Activated T-cell treated with anti-CD3 and anti-CD28 coated beads for 4 hours (primary cell): ENCODE measurements at places on chromosomes 13 and 19.
A peak's percentile ranks its signal among the peaks of the same experiment; 100 is the strongest.

GRCh38 chr19:30666301-30666803 lies 294.2 kb downstream of the ZNF536 start:
- peak; percentile 14 for DNase-seq

GRCh38 chr19:35251456-35251855 lies 2.7 kb downstream of the LSR start:
- no peak for DNase-seq

GRCh38 chr13:28355822-28356371 lies 139.0 kb downstream of the FLT1 start:
- DNase-seq = no peak

DNA sequence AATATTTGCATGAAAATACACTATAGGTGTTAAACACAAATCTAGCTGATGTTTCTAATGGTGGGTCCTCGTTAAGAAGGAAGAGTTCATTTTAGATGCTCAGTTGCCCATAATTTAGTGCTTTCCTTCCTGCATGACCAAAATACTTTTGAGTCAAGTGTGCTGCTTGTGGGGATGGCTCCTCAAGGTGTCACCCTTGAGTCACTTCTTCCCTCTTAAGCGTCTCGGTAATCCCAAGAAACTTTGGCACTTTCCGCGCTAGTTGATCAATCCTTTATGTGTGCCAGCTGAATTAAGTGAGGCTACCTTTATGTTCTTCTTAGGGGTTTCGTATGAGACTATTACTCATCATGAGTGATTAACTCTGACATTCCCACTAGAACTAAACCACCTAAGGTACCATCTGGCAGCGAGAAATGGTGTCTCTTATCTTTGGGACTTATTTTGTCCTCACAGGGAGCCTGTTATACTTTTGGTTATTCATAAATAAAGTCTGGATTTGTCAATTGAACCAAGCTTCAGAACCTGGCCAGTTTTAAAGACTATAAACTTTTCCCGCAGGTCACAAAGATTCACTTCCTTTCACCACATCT lies 106.8 kb downstream of the NHLRC3 start:
- no peak for DNase-seq

GRCh38 chr13:31793246-31793645 lies 53.9 kb downstream of the RXFP2 start:
- no peak for DNase-seq

DNA sequence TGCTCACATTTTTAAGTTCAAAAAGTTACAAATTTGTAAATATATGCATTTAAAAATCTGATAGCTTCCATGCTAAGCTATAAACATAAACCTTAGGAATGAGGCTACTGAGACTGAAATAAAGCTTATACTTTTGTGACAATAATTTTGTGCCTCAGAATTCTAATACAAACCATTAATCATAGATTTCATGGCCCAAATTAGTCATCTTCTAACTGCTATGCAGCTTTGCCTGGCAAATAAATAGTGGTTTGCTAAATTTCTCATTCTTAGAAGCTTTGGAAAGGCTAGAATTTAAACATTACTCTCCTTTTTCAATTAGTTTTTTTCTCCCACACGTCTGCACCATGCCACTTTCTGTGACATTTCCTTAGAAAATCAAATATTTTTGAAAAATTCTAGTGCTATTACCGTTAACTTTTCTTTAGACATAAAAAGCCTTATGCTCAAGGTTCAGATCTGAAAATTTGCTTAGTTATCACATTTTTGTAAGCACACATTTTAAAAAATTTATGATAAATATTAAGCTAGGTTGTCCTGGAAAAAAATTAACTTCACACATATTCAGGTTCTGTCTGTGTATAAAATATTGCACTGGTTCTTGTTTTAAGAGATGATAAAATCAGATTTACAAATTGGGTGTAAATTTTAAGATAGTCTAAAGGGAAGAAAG lies 46.9 kb downstream of the FNDC3A start:
- DNase-seq = no peak

DNA sequence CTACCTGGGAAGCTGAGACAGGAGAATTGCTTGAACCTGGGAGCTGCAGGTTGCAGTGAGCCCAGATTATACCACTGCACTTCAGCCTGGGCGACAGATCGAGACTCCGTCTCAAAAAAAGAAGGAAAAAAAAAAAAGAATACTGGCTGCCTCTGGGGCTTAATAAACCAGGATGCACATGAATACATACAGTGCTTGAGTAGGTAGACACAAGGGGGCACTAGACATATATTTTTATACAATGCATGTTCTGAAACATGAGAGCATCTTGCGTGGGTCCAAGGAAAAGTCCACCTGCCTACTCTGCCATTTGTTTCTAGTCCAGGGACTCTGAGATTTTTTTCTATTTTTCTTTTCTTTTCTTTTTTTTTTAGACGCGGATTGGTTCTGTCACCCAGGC lies 31.2 kb downstream of the KEAP1 start:
- DNase-seq = no peak

GRCh38 chr19:33482476-33482875 lies 39.1 kb downstream of the PEPD start:
- no peak for DNase-seq

- DNase-seq = no peak
These were observed 24.8 kb downstream of the N4BP2L1 start for GRCh38 chr13:32403108-32403507.

- DNase-seq = no peak
These were observed 60.9 kb downstream of the LIG4 start for GRCh38 chr13:108154421-108154858.

GRCh38 chr13:39913928-39914327 lies 258.5 kb downstream of the COG6 start:
- DNase-seq = no peak

DNA sequence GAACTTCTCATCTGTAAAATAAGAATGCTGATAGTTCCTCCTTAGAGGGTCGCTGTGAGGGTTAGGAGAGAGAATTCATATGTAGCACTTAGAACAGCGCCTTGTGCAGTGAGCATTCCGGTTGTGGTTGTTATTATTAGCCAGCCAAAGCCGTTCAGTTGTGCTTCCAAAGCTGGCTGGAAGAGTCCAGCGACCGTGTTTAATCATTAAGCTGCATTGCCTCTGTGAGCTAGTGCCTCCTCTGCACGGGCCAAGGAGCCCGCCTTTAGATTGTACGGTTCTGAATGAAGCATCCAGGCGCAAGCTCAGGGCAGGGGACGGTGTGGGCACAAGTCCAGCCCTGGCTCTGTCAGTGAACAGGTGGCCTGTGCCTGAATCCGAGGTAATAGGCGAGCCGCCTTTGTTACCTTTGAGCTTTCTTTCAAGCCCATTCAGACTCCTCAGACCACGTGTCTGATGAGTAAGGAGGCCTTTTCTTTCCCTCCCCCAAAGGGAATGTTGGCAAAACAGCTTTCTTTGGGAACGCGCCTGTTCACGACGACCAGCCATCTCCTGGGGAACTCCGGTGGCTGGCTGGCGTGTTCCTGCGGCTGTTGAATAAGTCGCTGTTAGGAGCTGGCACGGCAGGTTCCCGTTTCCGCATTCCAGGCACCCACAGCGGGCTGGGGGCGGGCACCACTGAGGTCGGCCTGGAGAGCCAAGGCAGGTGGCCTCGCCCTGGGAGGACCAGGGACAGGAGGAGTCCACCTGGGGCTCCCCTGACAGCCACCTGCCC lies 25.1 kb downstream of the SIPA1L3 start:
- no peak for DNase-seq

GRCh38 chr13:110868720-110869119 lies 46.1 kb downstream of the ANKRD10 start:
- DNase-seq = no peak

GRCh38 chr19:19261350-19262189 lies 11.5 kb downstream of the TM6SF2 start:
- DNase-seq = no peak

GRCh38 chr19:1883784-1884183 lies 1.5 kb downstream of the ABHD17A start:
- DNase-seq = no peak

- no peak for DNase-seq
These were observed 244.4 kb upstream of the MAB21L1 start for GRCh38 chr13:35720690-35721554.

DNA sequence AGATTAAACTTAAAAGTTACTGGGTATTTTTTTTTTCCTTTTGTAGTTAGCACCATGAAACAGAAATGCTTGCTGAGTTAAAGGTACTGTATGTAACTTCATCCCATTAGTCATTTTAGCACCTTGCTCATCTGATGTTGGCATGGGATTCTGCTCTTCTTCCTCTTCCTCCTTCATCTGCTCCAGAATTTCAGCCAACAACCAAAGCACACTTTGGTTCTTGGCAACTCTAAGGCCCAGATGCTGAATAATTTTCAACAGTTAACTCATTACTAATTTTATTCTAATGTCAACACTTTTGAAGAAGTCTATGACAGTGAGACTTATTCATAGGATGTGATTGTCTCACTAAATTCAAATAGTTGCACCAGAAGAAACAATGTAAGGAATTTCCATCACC lies 359.2 kb downstream of the KCTD12 start:
- no peak for DNase-seq

- DNase-seq = no peak
These were observed 277.9 kb downstream of the TSHZ3 start for GRCh38 chr19:31071136-31071855.

GRCh38 chr13:46134494-46134893 lies 29.7 kb upstream of the CPB2 start:
- DNase-seq = no peak

GRCh38 chr19:38551450-38551813 lies 66.3 kb downstream of the MAP4K1 start:
- DNase-seq = no peak

DNA sequence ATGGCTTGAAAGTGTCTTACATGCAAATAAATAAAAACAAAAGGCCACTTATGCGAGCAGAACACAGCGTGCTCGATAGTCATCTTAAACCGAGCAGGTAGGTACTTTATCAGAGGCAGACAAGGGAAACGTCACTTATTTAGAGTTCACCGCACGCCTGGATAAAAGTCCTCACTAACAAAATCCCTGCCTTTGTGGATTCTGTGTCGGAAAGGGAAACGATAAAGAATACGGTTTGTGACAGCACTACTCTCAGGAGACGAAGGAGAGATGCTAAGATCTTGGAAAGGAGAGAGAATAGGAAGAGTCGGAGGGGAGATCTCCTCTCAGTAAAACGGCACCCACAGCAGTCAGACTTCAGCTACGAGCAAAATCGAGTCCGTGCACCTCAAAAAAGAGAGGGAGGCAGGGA lies 581 bp downstream of the RCBTB1 start:
- DNase-seq = no peak

- no peak for DNase-seq
These were observed 42.9 kb upstream of the URAD start for GRCh38 chr13:28031220-28031895.

DNA sequence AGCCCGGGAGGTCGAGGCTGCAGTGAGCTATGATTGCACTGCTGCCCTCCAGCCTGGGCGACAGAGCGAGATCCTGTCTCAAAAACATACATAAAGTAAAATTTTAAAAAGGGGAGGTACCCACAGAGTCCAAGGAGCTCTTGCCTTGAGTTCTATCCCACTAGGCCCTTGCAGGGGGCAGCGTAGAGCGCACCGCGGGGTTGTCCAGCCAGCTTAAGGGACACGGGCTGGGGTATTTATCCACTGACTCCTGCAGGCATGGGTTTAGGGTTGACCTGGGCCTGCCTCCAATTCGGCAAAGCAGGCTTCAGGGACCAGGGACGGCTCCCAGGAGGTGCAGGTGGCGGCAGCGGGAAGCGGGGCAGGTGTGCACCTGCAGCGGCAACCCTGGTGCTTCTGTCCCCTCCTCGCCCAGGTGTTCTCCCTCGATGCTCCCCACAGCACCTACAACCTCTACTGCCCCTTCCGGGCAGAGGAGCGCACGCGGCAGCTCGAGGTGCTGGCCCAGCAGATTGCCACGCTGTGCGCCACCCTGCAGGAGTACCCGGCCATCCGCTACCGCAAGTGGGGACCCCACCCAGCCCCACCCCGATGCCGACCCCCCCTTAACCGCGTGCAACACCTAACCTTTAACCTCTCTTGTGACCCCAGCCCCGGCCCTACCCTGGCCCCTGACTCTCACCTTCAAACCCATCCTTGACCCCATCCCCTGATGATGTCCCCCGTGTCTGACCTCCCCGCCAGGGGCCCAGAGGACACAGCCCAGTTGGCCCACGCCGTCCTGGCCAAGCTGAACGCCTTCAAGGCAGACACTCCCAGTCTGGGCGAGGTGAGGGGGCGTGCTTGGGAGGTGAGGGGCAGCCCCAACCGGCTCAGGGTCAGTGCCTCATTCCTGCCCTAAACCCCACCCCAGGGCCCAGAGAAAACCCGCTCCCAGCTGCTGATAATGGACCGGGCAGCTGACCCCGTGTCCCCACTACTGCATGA lies 4.7 kb downstream of the STXBP2 start:
- no peak for DNase-seq

GRCh38 chr19:53808710-53809125 lies 15.4 kb downstream of the NLRP12 start:
- no peak for DNase-seq

GRCh38 chr13:100212904-100213553 lies 124.1 kb downstream of the PCCA start:
- DNase-seq = no peak

- DNase-seq = no peak
These were observed 307.4 kb downstream of the ATP8A2 start for GRCh38 chr13:25679159-25679558.

GRCh38 chr19:49946415-49946814 lies 14.6 kb downstream of the SIGLEC11 start:
- DNase-seq = no peak

DNA sequence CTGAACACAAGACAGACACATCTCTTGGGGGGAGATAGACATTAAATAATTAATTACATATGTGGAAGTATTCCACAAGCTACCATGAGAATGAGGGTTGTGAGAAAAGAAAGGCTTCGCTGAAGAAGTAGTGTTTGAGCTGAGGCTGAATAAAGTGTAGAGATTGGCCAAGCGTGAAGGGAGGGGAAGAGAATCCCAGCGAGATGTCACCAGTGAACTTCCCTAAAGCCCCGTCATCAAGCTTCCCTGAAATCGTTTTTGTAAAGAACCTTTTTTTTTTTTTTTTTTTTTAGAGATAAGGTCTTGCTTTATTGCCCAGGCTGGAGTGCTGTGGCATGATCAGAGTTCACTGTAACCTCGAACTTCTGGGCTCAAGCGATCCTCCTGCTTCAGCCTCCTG lies 235.2 kb downstream of the KCNRG start:
- no peak for DNase-seq

DNA sequence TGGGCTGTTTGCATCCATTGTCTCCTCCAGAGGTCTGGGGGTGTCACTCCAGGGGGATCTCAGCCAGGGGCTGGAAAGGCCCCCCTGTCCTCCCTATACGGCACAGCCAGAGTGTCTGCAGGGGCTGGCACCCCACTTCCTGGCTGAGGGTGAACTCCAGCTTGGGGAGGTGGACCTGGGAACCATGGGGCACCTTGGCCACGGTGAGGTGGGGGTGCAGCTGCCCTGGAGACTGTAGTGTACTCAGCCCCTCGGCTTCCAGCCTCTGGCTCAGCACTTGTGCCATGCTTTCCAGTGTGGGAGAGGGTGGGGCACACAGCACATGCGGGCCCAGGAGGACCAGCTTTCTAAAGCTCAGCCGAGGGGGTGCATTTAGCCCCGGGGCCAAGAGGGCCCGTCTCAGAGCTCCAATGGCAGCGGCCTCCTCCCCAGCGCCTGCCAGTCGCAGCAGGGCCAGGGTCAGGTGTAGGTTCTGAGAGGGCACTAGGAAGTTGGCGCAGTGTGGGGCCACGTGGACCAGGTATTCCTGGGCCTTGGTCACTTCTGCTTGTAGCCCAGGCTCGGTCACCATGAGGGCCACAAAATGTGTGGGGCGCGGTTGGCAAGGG lies 1.4 kb downstream of the LENG9 start:
- DNase-seq = no peak

GRCh38 chr19:10374931-10375330 lies 5.4 kb downstream of the TYK2 start:
- DNase-seq = no peak

- DNase-seq = no peak
These were observed 82.6 kb downstream of the PCDH9 start for GRCh38 chr13:67147342-67148133.

- no peak for DNase-seq
These were observed 2807.4 kb upstream of the PCDH20 start for GRCh38 chr13:64223016-64223415.
